Karpas-422 (cell line): ENCODE measurements at places on chromosomes 6 and 20. TPM values are rescaled to one million over a fixed set of nuclear protein-coding genes. Genes with fewer than 3 reads are reported as not detected.

- H3K27me3 ChIP-seq, result 0 out of 2 replicates have a peak, but pooled peaks cover 3% of the 10 kb centered on the region
- no peaks in the 10 kb centered on the region for H3K36me3 ChIP-seq
- H3K4me1 ChIP-seq, result peaks cover 7% of the 10 kb centered on the region
- no peak for DNase-seq
- H3K27ac ChIP-seq, result no peak overlapping the region
- no peak overlapping the region for H3K4me3 ChIP-seq
These were observed 35.4 kb upstream of the SSTR4 start for GRCh38 chr20:22999756-23000155.

Gene CALHM5
- not detected in 2 replicates for total RNA-seq

DNA sequence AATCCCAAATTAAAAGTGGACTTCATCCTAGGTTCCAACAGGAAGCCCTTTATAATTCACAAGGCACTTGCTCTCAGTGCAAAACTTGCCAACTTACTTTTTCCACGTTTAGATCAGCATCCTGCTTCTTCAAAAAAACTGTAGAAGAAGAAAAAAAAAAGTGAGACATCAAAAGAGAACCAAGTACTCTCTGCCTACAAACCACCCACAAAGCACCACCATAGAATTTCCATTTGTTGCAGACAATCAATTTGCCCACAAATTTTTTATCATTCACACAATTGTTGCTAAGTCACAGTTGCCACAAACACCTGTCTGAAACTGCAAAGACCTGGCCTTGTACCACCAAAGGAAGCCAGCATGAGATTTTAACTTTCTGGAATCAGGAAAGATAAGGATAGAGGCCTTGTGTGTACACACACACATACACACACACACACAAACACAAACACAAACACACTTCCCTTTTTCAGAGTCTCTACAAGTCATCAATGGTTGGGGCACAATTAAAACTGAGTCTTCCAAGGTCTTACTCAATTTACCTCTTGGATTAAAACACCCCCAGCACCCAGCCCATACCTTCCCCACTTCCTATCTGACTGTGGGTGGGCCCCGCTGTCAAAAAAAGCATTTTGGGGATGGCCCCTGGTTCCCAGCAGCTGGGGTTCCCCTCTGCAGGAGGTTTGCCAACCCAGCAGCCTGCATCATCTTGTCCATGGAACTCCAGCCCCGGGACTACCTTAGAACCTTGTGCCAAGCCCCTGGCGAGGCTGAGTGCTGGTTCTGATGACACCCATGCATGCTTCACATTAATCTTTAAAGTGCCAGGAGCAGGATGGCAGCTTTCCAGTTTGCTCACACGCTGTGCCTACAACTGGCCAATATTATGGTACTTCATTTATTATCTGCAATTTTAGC lies 26.5 kb downstream of the FYN start:
- H3K27ac ChIP-seq, result no peak overlapping the region
- no peak overlapping the region for H3K4me3 ChIP-seq
- DNase-seq, result no peak
- peaks cover 97% of the 10 kb centered on the region for H3K4me1 ChIP-seq
- H3K36me3 ChIP-seq, result peaks cover 7% of the 10 kb centered on the region; the same call in 1 of the 2 replicates

DNA sequence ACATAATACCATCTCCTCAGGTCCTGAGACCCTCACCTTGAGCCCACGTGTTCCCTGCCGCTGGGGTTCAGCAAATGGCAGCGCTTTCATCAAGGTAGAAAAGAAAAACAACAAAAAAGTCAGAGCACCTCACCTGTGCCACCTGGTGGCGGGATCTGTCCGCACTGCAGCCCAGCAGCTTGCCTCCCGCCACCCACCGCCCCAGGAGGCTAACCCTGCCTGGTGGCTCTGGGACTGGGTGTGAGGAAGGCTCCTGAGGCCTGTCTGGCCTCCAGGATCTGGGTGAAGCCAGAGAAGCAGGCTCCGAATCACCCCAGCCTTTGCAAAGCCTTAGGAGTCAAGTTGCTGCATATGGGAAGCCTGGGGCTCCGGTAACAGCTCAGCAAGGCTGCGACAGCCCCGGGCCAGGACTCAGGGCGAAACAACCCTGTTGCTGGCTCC lies 270.8 kb downstream of the BMP7 start:
- H3K4me1 ChIP-seq, result peaks cover 3% of the 10 kb centered on the region; the same call in 1 of the 2 replicates
- H3K36me3 ChIP-seq, result no peaks in the 10 kb centered on the region
- no peak overlapping the region for H3K27ac ChIP-seq
- 0 out of 2 replicates have a peak, but pooled peaks cover 3% of the 10 kb centered on the region for H3K27me3 ChIP-seq
- H3K4me3 ChIP-seq, result no peak overlapping the region

Gene TRIM10
- not detected in 2 replicates for total RNA-seq

GRCh38 chr6:169845426-169846285 lies 94.2 kb downstream of the ERMARD start:
- no peak overlapping the region for H3K27ac ChIP-seq
- no peak overlapping the region for H3K4me3 ChIP-seq
- DNase-seq, result no peak
- H3K27me3 ChIP-seq, result no peaks in the 10 kb centered on the region

GRCh38 chr6:149093643-149094042 lies 223.9 kb upstream of the TAB2 start:
- H3K4me3 ChIP-seq, result no peak overlapping the region
- no peak overlapping the region for H3K27ac ChIP-seq
- no peak for DNase-seq

DNA sequence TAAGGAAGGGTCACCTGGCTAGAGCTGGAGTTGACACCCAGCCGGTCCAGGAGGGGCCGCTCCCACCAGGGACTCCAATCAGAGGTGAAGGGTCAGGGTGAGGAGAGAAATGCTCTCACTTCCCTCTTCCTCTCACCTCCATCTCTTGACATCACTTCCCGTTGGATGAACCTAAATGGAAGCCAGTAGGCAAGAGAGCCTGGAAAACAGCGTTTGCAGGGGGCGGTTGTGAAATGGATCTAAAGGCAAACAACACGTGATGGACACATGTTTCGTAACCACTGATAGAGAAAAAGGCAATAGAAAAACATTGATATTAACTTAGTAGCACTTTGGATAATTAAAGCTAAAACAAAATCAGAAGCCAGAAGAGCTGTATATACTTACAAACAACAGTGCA lies 105.6 kb upstream of the FOXA2 start:
- H3K4me1 ChIP-seq, result peaks cover 5% of the 10 kb centered on the region; the same call in 1 of the 2 replicates

GRCh38 chr20:20524756-20525155 lies 156.9 kb downstream of the INSM1 start:
- no peaks in the 10 kb centered on the region for H3K27me3 ChIP-seq
- H3K4me3 ChIP-seq, result no peak overlapping the region
- H3K36me3 ChIP-seq, result no peaks in the 10 kb centered on the region

Gene IFT52
- total RNA-seq, result 27.7 and 34.5 TPM in 2 replicates

DNA sequence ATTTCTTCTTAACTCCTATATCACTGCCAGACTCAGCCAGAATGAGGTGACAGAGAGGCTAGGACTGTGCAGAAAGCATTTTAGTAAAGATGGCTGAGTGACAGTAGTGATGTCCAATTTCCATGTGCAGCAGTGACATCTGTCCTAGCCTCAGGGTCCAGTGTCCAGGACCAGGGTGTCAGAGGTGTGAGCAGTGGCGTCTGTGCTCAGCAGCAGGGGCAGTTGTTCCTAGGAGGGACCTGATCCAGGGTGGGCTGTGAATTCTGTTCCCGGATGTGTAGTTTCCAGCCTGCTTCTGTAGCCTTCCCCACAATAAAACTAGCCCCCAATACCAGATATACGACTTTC lies 6.0 kb downstream of the HLA-B start:
- no peak overlapping the region for H3K27ac ChIP-seq
- DNase-seq, result no peak
- H3K36me3 ChIP-seq, result peaks cover 13% of the 10 kb centered on the region

Gene SLC22A2
- total RNA-seq, result not detected in 2 replicates

Gene HRH3
- total RNA-seq, result not detected in 2 replicates

Gene MYB
- 5.3 and 11.8 TPM in 2 replicates for total RNA-seq

- H3K27ac ChIP-seq, result no peak overlapping the region
- H3K27me3 ChIP-seq, result no peaks in the 10 kb centered on the region
- no peaks in the 10 kb centered on the region for H3K36me3 ChIP-seq
- H3K4me1 ChIP-seq, result no peaks in the 10 kb centered on the region
- DNase-seq, result no peak
These were observed 31.9 kb downstream of the NTSR1 start for GRCh38 chr20:62740286-62741141.

Gene VSTM2L
- 0.14 TPM in 1 of 2 replicates, not detected in the other for total RNA-seq

Gene C6orf132
- total RNA-seq, result 0.11 and 0.83 TPM in 2 replicates

DNA sequence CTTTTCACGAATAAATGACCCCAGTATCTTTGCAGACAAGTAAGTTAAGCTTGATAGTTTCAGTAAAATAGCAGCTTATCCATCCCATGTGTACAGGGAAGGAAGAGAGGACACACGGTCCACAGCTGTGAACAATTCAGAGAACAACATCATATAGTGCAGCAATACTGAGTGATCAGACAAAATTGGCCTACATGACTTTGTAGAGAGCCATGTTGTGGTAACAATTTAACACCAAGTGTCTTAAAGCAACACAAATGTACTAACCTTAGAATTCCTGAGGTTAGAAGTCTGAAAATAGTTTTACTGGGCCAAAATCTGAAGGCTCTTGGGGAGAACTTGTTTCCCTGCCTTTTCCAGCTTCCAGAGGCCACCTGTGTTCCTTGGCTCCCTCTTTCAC lies 12.5 kb downstream of the FAM184A start:
- no peak overlapping the region for H3K4me3 ChIP-seq
- H3K27ac ChIP-seq, result no peak overlapping the region

GRCh38 chr20:37383229-37383989 lies 37.5 kb downstream of the SRC start:
- H3K4me1 ChIP-seq, result peaks cover 68% of the 10 kb centered on the region
- H3K27me3 ChIP-seq, result no peaks in the 10 kb centered on the region
- peak; percentile 76 for DNase-seq
- peak overlapping the region; percentile 59 for H3K4me3 ChIP-seq

GRCh38 chr20:16580147-16580546 lies 6.9 kb upstream of the KIF16B start:
- no peaks in the 10 kb centered on the region; the same call in 1 of the 2 replicates for H3K4me1 ChIP-seq
- H3K36me3 ChIP-seq, result no peaks in the 10 kb centered on the region
- H3K4me3 ChIP-seq, result no peak overlapping the region
- no peak overlapping the region for H3K27ac ChIP-seq
- H3K27me3 ChIP-seq, result no peaks in the 10 kb centered on the region

- H3K4me3 ChIP-seq, result no peak overlapping the region
- no peak overlapping the region for H3K27ac ChIP-seq
- no peaks in the 10 kb centered on the region for H3K27me3 ChIP-seq
- no peaks in the 10 kb centered on the region for H3K4me1 ChIP-seq
- no peak for DNase-seq
- H3K36me3 ChIP-seq, result no peaks in the 10 kb centered on the region
These were observed 150.4 kb upstream of the HMGN3 start for GRCh38 chr6:79384845-79385244.

Gene EPM2A
- 10.1 and 10.5 TPM in 2 replicates for total RNA-seq

DNA sequence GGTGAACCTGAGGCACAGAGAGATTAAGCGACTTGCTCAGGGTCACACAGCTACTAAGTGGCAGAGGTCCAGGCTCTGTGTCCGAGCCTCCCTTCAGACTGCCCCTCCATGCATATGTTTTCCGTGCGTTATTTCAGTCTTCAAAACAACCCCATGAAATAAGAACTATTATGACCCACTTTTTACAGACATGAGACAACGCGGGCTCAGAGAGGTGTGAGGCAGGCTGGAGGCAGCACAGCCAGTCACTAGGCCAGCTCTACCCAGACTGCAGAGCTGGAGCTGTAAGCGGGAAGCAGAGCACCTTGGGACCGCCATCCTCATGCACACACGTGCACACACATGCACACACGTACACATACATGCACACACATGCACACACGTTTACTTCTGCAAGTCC lies 62.3 kb downstream of the PSMG4 start:
- H3K27ac ChIP-seq, result no peak overlapping the region
- DNase-seq, result no peak
- no peaks in the 10 kb centered on the region for H3K36me3 ChIP-seq
- H3K4me3 ChIP-seq, result no peak overlapping the region
- no peaks in the 10 kb centered on the region for H3K4me1 ChIP-seq
- H3K27me3 ChIP-seq, result no peaks in the 10 kb centered on the region

- no peaks in the 10 kb centered on the region for H3K4me1 ChIP-seq
- H3K4me3 ChIP-seq, result no peak overlapping the region
- no peaks in the 10 kb centered on the region for H3K27me3 ChIP-seq
- H3K27ac ChIP-seq, result no peak overlapping the region
- H3K36me3 ChIP-seq, result no peaks in the 10 kb centered on the region
- DNase-seq, result no peak
These were observed 139.0 kb downstream of the MTHFD1L start for GRCh38 chr6:151004383-151005024.

Gene MATN4
- total RNA-seq, result not detected in 2 replicates

- peaks cover 3% of the 10 kb centered on the region for H3K4me1 ChIP-seq
- H3K4me3 ChIP-seq, result no peak overlapping the region
- no peak overlapping the region for H3K27ac ChIP-seq
- DNase-seq, result no peak
These were observed 354.2 kb downstream of the NRN1 start for GRCh38 chr6:5652406-5653137.

Gene KCNK17
- not detected in 2 replicates for total RNA-seq

- no peaks in the 10 kb centered on the region for H3K27me3 ChIP-seq
- DNase-seq, result no peak
- no peak overlapping the region for H3K27ac ChIP-seq
- no peaks in the 10 kb centered on the region for H3K4me1 ChIP-seq
- H3K4me3 ChIP-seq, result no peak overlapping the region
These were observed 55.0 kb downstream of the GRM4 start for GRCh38 chr6:34090935-34091334.

DNA sequence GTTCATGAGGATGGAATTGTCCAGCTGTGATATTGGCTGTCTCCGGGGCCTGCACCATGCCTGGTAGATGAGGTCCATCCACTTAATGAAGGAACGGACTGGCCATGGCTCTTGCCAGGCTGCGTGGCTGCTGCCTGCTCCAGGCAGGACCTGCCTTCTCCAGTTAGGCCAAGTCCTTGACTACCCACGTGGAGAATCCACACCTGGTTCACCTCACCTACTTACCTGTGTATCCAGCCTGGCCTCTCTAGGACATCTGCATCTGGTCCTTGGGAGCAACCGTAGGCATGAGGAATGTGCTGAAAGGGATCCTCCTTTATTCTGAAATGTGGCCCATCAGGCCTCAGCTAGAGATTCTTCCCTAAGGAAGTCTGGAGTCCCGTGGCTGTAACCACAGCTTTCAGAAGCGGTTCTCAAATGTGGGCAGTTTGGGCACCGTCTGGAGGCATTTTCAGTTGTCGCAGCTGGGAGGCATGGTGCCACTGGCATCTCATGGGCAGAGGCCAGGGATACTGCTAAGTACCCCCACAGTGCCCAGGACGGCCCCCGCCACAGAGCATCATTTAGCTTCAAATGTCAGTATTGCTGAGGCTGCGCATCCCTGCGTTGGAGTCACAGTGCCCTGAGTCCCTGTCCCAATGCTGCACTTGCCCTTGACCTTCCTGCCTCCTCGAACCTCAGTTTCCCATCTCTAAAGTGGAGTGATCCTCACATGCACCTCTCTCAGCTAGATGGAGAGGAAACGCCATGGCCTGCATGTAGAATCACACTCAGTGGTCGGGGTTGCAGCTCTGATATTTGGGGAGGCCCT lies 67.5 kb downstream of the PHACTR3 start:
- no peaks in the 10 kb centered on the region for H3K36me3 ChIP-seq
- H3K27me3 ChIP-seq, result no peaks in the 10 kb centered on the region
- no peak overlapping the region for H3K4me3 ChIP-seq
- DNase-seq, result no peak

- no peaks in the 10 kb centered on the region; the same call in 1 of the 2 replicates for H3K27me3 ChIP-seq
- no peak for DNase-seq
These were observed 29.4 kb downstream of the BMP7 start for GRCh38 chr20:57236813-57237584.

- H3K4me3 ChIP-seq, result peak overlapping the region; percentile 12; the same call in 1 of the 2 replicates
- peaks cover 97% of the 10 kb centered on the region for H3K4me1 ChIP-seq
- peak; percentile 95 for DNase-seq
- H3K27ac ChIP-seq, result peak overlapping the region; percentile 97
- H3K27me3 ChIP-seq, result no peaks in the 10 kb centered on the region
These were observed 6.6 kb upstream of the SPO11 start for GRCh38 chr20:57323034-57323433.
